ENCODE measurements at places on chromosomes 4 and X. TPM values are rescaled to one million over a fixed set of nuclear protein-coding genes. Genes with fewer than 3 reads are reported as not detected.

DNA sequence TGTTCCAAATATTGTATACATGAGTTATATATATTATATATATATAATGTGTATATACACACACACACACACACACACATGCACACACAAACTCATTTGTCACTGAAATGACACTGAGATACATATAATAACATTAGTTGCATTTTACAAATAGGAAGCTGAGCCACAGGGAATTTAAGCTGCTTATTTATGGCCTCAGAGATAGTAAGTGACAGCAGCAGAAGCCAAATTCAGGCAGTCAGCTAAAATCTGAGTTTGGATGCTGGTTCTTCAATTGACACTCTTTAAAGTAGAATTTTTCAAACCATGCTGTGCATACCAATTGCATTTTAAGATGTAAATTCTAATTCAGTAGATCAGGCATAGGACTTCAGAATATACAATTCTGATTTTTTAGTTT is 163.3 kb upstream of the CTSO start:
- DNase-seq = no peak

Gene MTMR1
- polyA plus RNA-seq = 9.8 TPM

DNA sequence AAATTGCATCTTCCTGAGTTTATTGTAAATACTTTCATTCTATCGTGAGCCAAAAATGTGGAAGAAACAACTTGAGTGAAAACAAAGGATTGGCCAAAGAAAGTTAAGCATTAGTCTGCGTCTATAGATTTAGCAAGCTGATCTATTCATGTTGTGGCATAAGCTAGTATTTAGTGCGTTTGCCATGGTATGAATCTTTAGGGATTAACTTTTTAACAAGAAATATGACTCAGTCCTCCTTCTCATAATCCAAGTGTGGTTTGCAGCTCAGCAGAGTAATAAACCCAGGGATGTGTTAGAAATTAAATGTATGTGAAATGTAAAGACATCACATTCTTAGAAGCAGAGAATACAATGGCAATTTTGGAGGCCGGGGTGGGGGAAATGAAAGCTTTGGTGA is 1110.9 kb downstream of the NLGN4X start:
- no peak for DNase-seq

Gene SUV39H1
- polyA plus RNA-seq = 6.0 TPM

Gene SOD3
- 247 TPM for polyA plus RNA-seq

DNA sequence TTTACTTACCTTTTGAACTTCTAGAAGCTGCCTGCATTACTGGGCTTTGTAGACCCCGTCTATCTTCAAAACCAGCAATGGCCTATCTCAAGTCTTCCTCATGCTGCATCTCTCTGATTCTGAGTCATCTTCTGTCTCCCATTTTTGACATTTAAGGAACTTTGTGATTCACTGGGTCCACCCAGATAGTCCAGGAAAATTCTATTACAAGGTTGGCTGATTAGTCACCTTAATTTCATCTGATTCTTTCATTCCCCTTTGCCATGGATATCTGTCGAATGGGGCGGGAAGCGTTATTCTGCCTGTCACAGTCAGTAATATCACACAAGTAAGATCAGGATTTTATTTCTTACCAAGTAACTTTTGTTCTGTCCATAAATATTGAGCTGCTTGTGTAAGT is 618.0 kb downstream of the CCSER1 start:
- no peak for DNase-seq

DNA sequence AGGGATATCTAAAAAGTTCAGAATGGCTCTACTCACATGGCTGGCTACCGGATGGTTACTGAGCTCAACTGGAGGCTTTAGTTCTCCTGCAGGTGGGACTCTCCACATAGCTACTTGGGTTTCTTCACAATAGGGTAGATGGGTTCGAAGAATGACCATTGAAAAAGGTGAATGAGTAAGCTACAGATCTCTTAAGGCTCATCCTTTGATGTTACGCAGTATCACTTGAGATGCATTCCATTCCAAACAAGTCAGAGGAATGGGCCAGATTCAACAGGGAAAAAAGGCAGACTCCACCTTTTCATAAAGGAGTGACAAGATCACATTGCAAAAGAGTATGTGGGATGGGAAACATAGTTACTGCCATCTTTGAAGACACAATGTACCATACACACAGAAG is 52.6 kb downstream of the DDX53 start:
- no peak for DNase-seq

DNA sequence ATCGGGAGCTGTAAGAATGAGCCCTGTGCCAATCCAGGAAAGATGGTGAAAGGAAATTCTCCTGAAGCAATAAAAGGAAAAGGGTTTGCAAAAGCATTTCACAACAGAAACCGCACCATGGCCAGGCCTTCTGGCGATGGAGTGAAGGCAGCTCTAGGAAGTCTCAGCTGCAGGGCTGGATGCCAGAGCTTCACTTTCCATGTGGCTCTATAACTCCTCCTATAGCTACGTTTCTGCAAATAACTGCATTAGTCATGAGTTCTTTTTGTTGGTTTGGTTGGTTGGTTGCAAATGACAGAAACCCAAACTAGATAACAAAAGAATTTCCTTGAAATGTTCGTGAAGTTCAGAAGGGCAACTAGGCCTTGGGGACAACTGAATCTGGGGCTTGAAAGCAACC is 84.6 kb downstream of the RELL1 start:
- no peak for DNase-seq

DNA sequence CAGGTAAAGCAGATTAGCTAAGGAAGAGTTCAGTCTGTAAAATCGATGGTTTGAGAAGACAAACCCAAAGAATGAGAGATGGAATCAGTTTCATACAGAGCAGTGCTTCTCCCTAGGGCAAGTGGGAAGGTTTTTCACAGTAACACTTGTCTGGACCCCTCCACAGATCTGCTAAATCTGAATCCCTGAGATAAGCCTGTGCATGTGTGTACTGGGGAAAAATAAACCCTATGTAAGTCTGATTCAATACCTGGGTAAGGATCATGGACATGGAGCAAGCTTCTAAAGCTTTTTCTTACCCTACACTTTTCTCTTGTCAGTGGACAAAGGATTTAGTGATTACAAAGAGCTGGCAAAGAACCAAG is 13.6 kb downstream of the ELOVL6 start:
- no peak for DNase-seq

Gene DDIT4L
- polyA plus RNA-seq = 1.5 TPM

DNA sequence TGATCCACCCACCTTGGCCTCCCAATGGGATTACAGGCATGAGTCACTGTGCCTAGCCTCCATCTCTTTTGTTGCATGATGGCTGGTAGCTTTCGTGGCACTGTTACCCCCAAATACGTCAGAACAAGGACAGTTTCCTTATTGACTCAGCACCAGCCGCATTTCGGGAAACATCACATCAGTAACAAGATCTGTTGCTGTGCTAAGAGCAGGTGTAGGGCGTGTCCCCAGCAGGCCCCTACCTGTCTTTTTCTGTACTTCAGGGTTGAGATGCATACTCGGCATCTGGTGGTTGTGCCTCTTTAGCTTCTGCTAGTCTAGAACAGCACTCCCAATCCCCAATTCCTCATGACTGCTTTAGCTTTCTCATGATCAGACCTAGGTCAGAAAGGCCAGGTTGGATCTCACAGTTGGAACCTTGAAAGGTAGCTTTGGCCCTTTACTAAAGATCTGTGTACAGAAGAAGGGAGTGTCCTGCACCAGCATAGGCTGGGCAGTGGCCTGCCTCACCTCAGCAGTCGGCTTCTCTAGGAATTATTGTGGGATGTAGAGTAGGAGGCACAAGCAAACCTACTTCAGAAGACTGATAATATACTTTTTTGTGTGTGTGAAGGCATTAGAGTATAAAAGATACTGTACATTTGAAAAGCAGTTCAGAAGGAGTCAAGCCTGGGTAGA is 36.8 kb downstream of the NSD2 start:
- peak; percentile 60 for DNase-seq

DNA sequence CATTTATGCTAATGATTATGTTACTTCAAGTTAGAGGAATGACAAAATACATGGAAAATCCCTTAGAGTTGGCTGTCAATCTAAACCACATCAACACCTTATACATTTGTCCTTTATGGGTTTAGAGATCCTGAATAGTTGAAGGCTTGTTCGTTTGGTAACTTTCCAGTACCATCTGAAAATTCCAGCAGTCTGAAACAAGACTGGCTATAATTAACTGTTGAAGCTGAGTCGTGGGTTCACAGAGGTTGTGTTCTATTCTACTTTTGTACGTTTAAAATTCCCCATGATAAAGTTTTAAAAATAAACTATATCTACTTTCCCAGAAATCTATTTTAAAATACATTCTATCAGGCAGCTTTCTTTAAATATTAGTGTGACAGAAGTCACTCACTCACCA is 73.0 kb downstream of the USP46 start:
- DNase-seq = no peak

Gene TRO
- polyA plus RNA-seq = 7.2 TPM

DNA sequence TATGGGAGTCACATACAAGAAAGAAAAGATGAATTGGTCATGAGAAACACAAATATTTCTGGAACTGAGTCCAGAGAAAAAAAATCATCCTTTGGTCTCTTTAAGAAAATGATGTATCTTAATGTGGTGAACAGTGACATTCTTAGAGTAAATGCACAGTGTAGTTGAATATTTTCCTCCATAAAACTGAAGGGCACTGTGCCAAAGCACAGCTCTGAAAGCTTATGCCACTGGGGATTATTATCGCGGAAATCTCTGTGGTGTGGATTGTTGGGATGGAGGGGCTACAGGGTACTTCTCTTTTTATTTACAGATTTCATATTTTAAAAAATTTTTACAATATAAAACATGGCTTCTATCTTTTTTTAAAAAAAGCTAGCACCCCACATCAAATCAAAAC is 908.1 kb downstream of the CCSER1 start:
- DNase-seq = no peak

Gene CD38
- polyA plus RNA-seq = 1.4 TPM

GRCh38 chr4:124450851-124451250 is 261.7 kb downstream of the ANKRD50 start:
- no peak for DNase-seq

DNA sequence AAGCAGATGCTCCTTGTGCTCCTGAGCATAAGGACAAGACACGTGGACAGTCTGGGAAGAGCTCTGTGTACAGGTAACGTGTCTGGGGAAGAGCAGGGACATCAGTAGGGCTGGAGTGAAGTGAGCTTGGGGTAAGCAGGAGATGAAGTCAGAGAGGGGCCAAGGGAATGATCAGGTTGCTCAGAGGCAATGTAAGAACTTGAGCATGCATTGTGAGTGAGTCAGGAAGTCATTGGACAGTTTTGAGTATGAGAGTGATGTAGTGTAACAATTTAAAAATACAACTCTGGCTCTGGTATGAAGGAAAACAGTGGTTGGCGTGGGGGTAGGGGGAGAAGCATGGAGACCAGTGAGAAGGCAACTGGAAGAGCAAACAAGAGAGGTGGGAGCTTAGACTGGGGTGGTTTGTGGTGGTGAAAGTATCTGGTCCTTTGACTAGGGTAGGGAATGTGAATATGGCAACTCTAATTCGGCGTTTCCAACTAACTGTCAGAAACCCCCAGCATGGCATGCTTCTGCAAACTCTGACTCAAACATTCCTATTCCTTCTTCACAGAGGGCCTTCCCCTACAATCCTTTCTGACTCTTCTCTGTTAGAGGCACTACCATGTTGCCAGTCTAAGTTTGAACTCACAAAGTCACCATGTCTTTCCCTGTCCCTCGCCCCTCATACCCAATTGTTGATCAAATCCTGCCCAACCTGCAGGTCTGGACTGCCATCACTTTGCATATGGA is 57.2 kb downstream of the STBD1 start:
- DNase-seq = no peak

Gene ALPK1
- polyA plus RNA-seq = 11.8 TPM

- DNase-seq = no peak
Measured at GRCh38 chr4:71380788-71381187, 42.0 kb downstream of the SLC4A4 start.

Gene AMOT
- 8.8 TPM for polyA plus RNA-seq

Gene ABCE1
- 25.1 TPM for polyA plus RNA-seq

- DNase-seq = no peak
Measured at GRCh38 chrX:4787971-4788370, 1074.5 kb upstream of the PRKX start.

DNA sequence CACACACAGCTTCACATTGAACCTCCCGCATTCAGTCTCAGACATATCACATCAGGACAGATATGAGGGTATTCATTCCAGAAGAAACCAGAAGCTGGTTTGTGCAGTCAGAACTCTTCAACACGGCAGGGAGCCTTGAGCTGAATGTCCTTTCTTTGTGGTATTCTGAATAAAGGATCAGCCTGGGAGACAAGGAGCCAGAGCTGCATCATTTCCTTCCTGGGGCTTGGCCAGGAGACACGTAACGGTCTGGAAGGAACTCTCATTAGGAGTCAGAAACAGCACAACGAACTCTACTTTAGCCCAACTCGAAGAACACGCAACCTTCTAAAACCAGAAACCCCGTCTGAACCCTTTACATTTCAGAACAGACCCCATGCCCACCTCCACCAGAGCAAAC is 46.4 kb downstream of the KDR start:
- no peak for DNase-seq

Gene SHISA3
- polyA plus RNA-seq = 2.7 TPM

GRCh38 chrX:55187281-55187680 is 32.9 kb upstream of the PAGE5 start:
- DNase-seq = no peak

Gene FMR1NB
- not detected for polyA plus RNA-seq

Gene KLKB1
- 0.44 TPM for polyA plus RNA-seq

Gene CACNA1F
- 0.10 TPM for polyA plus RNA-seq

DNA sequence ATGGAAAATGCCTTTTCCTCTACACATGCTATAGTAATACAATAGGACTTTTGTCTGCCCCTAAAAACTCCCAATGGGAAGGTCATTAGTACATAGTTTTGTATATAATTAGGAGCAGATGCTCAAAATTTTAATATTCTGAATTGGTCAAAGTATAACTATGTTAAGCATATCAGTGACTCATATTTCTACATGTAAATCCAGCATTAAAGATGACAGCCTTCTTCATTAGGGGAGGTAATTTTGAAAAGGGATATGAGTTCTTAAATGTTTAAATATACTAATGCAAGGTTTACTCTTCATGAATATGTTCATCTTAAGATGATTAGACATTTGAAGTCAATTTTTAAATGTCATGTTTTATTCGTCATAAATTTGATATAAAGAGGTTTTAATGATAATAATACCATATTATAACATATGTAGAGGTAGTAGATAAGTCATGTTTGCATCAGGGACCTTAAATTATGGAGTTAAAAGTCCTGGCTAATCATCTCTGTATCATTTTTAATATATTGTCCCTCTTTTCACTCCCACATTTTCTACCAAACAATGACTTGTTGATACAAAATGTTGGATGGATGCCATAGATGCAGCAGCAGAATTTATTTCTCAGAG is 218.8 kb downstream of the STPG2 start:
- DNase-seq = no peak

GRCh38 chr4:125750828-125751466 is 436.2 kb downstream of the FAT4 start:
- no peak for DNase-seq

DNA sequence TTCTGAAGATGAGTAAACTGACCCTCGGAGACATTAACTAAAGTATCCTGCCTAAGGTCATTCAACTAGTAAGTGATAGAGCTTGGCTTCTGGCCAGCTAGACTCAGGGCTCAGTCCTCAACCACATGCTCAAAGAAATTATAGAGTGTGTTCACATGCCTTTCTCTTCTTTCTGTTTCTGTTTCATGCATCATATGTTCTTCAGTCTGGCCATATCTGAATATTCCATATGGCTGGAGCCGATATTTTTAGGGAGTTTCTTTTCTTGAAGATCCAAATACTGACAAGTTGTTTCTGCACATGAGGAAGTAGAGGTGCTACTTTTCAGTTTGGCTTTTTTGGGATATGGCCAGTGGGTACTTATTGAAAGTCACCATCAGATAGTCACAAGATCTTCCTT is 44.9 kb downstream of the MMRN1 start:
- no peak for DNase-seq

Measured in urinary bladder (tissue), 4 donors.